ENCODE measurements at places on chromosomes 3 and 15. TPM values are rescaled to one million over a fixed set of nuclear protein-coding genes. Genes with fewer than 3 reads are reported as not detected.

FMN1 gene
- under 0.01 TPM for total RNA-seq

CPLX3 gene
- not detected for total RNA-seq

VGLL3 gene
- total RNA-seq = 0.22 TPM

MINAR1 gene
- total RNA-seq = 0.44 TPM

WDR76 gene
- total RNA-seq = 5.4 TPM

KLHL24 gene
- total RNA-seq = 83.3 TPM

DYNLT2B gene
- 5.9 TPM for total RNA-seq

NUP210 gene
- total RNA-seq = 0.20 TPM

TRH gene
- total RNA-seq = not detected

CMTM7 gene
- total RNA-seq = 24.6 TPM

ALCAM gene
- 21.4 TPM for total RNA-seq
